HCT116 (cell line): ENCODE measurements at places on chromosomes 12 and 14. TPM values are rescaled to one million over a fixed set of nuclear protein-coding genes. Genes with fewer than 3 reads are reported as not detected.

GRCh38 chr12:128797119-128798118 lies 26.3 kb downstream of the SLC15A4 start:
- no peak overlapping the region for H3K4me3 ChIP-seq
- no peaks in the 10 kb centered on the region for H3K27me3 ChIP-seq
- no peak overlapping the region for H3K27ac ChIP-seq
- no peaks in the 10 kb centered on the region for H3K4me1 ChIP-seq

GRCh38 chr12:47990351-47991105 lies 13.7 kb downstream of the COL2A1 start:
- no peak overlapping the region for H3K4me3 ChIP-seq
- H3K27ac ChIP-seq = no peak overlapping the region
- H3K27me3 ChIP-seq = peaks cover 11% of the 10 kb centered on the region; the same call in 1 of the 2 replicates
- no peak for DNase-seq

- no peak overlapping the region for H3K27ac ChIP-seq
- no peak for DNase-seq
- no peaks in the 10 kb centered on the region for H3K27me3 ChIP-seq
- 0 out of 2 replicates have a peak, but pooled peaks cover 3% of the 10 kb centered on the region for H3K4me1 ChIP-seq
- no peaks in the 10 kb centered on the region for H3K36me3 ChIP-seq
Observed at GRCh38 chr14:91041450-91041849, 19.0 kb downstream of the RPS6KA5 start.

DNA sequence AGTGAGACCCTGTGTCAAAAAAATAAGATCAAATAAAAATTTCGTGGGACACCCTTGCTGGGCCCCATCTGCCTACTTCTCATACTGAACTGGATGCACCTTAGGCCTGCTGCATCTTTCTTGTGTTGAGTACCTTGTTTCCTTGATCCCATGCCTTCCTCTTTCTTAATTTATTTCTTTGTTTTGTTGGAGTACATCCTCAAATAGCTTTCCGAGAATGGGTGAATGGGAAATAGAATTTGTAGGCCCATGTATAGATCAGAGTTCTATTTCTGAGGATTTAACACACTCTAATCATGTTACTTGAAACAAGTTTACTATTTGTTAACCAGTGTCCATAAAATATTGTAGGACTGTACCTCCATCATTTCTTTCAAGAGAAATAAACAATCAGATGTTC lies 23.6 kb downstream of the KCNMB4 start:
- no peak overlapping the region for H3K4me3 ChIP-seq
- no peaks in the 10 kb centered on the region for H3K36me3 ChIP-seq
- H3K27ac ChIP-seq = no peak overlapping the region
- no peaks in the 10 kb centered on the region for H3K27me3 ChIP-seq
- no peak for DNase-seq

GRCh38 chr12:64792128-64792527 lies 32.3 kb upstream of the TBC1D30 start:
- no peaks in the 10 kb centered on the region for H3K27me3 ChIP-seq
- no peak overlapping the region for H3K4me3 ChIP-seq
- H3K27ac ChIP-seq = no peak overlapping the region
- DNase-seq = no peak

DNA sequence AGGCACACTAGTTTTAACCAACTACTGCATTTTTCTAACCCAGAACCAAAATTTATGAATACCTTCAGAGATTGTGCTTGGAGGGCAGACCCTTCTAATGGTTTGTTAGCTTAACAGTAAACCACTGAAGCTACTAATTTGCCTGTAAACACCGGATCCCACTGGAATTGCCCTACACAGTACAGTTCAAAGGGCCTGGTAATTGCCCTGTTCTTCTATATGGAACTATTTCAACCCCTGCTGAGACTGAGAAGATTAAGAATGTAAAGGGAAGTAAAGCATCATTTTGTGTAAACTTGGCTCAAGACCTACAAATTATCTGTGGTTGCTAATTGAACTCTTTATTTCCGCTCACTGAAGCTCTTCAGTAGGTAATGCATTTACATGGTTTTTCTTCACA lies 468.1 kb downstream of the NPAS3 start:
- no peaks in the 10 kb centered on the region for H3K27me3 ChIP-seq
- H3K4me1 ChIP-seq = no peaks in the 10 kb centered on the region
- no peak overlapping the region for H3K4me3 ChIP-seq

DNA sequence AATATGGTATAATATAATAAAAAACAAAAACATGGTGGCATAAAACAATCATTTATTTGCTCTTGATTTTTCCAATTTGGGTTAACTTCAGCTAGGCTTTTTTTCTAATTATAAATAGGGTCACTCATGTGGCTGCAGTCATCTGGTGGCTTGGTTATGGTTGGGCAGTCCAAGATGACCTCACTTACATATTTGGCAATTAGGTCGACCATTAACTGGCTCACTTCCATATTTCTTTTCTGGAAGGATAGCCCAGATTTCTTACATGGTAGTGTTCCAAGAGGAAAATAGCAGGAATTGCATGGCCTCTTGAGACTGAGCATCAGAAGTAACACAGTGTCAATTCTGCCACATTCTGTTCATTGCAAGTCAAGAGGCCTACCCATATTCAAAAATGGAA lies 153.4 kb downstream of the FUT8 start:
- H3K27me3 ChIP-seq = no peaks in the 10 kb centered on the region
- H3K4me1 ChIP-seq = no peaks in the 10 kb centered on the region
- no peak for DNase-seq
- no peaks in the 10 kb centered on the region for H3K36me3 ChIP-seq
- no peak overlapping the region for H3K4me3 ChIP-seq
- H3K27ac ChIP-seq = no peak overlapping the region

GRCh38 chr12:40248585-40249297 lies 23.9 kb downstream of the LRRK2 start:
- no peaks in the 10 kb centered on the region for H3K4me1 ChIP-seq
- no peaks in the 10 kb centered on the region for H3K27me3 ChIP-seq
- no peak overlapping the region for H3K27ac ChIP-seq
- H3K4me3 ChIP-seq = no peak overlapping the region
- no peaks in the 10 kb centered on the region for H3K36me3 ChIP-seq

DNA sequence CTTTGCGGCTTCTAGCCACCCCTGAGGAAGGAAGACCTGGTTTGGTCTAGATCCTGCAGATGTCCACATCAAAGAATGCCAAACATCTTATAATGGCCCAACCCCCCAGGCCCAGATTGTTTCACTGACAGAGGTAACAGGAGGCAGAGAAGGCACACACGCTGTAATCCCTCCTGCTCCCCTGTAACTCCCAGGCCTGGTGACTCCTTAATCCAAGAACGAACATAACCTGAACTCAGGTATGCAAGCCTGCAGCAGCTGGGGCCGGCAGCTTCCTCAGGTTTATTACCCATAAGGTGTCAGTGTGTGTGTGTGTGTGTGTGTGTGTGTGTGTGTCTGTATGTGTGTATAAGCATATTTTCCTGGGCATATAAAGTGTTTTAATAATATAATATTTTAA lies 52.7 kb downstream of the ERH start:
- H3K36me3 ChIP-seq = no peaks in the 10 kb centered on the region
- no peak for DNase-seq
- H3K27me3 ChIP-seq = peaks cover 3% of the 10 kb centered on the region; the same call in 1 of the 2 replicates
- H3K4me3 ChIP-seq = no peak overlapping the region
- H3K27ac ChIP-seq = no peak overlapping the region

DNA sequence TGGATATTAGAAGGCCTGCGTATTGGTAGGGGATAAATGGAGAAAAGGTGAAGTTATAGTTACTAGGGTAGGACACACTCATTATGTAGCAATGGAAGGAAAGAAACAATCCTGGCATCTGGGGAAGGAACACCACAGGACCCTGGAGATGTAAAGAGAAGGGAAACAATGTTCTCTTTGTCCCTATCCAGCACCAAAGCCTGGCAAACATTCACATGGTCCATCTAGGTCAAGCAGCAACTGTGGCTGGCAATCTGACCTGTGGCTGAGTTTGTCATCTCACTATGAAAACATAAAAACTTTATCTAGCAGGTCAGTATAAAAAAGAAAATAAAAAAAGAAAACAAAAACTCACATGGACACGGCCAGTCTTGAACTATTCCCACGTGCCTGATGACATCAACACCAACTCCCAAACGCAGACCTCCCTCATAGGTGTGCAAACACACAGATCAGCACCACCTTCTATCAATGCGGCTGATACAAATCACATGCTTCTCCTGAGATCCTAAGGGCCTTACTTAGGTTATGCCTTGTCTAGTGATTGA lies 2.6 kb downstream of the POMT2 start:
- no peak overlapping the region for H3K4me3 ChIP-seq
- H3K36me3 ChIP-seq = no peaks in the 10 kb centered on the region
- no peak for DNase-seq

DNA sequence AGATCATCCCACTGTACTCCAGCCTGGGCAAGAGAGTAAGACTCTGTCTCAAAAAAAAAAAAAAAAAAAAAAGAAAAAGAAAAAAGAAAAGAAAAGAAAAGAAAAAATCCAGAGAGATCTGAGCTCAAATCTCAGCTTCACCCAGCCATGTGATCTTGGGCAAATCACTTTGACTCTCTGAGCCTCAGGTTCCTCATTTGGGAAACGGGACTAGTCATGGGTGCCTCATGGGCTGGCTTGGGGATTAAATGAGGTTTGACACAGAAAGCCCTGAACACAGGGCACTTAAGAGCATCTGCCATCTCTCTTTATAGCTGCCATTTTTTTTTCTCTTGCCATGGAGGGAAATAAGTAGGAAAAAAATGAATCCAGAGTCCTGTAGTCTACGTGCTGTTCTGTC lies 86.2 kb upstream of the MYL2 start:
- no peaks in the 10 kb centered on the region for H3K36me3 ChIP-seq
- no peak for DNase-seq
- peaks cover 8% of the 10 kb centered on the region; the same call in 1 of the 2 replicates for H3K27me3 ChIP-seq
- no peaks in the 10 kb centered on the region for H3K4me1 ChIP-seq
- H3K4me3 ChIP-seq = no peak overlapping the region

- H3K27me3 ChIP-seq = no peaks in the 10 kb centered on the region
- H3K36me3 ChIP-seq = no peaks in the 10 kb centered on the region
- DNase-seq = no peak
- no peak overlapping the region for H3K4me3 ChIP-seq
- no peak overlapping the region for H3K27ac ChIP-seq
- no peaks in the 10 kb centered on the region for H3K4me1 ChIP-seq
Observed at GRCh38 chr12:10726945-10727344, 3.8 kb upstream of the YBX3 start.

- no peak overlapping the region for H3K27ac ChIP-seq
- no peaks in the 10 kb centered on the region for H3K36me3 ChIP-seq
- no peak overlapping the region for H3K4me3 ChIP-seq
- no peak for DNase-seq
Observed at GRCh38 chr14:102930138-102930752, 7.8 kb downstream of the AMN start.

Gene CLEC2B
- total RNA-seq = not detected

Gene RPGRIP1
- not detected for total RNA-seq

Gene FAR2
- total RNA-seq = 9.7 TPM

Gene PLEKHG7
- not detected for total RNA-seq

Gene SPATA7
- 6.2 TPM for total RNA-seq

Gene KRT2
- not detected for total RNA-seq

Gene EID3
- 3.0 TPM for total RNA-seq

Gene ARG2
- 7.0 TPM for total RNA-seq

Gene NPAS3
- total RNA-seq = not detected

Gene MYH6
- not detected for total RNA-seq

Gene CLEC6A
- not detected for total RNA-seq
